ENCODE measurements at places on chromosomes 6 and 20.

- no peak for DNase-seq
Observed at GRCh38 chr6:127415096-127415495, 44.1 kb downstream of the KIAA0408 start.

DNA sequence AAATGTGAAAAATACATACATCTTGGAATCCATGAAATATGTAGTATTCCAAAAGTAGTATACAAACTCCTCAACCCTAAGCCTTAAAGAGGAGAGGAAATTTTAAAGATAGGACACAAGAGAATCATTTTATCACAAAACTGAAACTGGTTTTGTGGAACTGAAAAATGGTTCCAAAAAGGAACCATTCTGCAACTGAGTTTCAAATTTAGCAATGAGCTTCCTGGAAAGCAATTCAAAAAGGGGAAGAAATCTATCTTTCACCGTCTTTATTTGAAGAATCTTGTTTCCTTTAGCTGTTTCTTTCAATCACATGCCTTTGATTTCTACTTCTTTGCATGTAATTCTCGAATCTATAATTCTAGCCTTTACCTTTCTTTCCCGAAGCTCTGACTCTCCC lies 32.2 kb upstream of the LAMP5 start:
- DNase-seq = no peak

GRCh38 chr20:18172379-18172778 lies 34.7 kb downstream of the KAT14 start:
- DNase-seq = no peak

DNA sequence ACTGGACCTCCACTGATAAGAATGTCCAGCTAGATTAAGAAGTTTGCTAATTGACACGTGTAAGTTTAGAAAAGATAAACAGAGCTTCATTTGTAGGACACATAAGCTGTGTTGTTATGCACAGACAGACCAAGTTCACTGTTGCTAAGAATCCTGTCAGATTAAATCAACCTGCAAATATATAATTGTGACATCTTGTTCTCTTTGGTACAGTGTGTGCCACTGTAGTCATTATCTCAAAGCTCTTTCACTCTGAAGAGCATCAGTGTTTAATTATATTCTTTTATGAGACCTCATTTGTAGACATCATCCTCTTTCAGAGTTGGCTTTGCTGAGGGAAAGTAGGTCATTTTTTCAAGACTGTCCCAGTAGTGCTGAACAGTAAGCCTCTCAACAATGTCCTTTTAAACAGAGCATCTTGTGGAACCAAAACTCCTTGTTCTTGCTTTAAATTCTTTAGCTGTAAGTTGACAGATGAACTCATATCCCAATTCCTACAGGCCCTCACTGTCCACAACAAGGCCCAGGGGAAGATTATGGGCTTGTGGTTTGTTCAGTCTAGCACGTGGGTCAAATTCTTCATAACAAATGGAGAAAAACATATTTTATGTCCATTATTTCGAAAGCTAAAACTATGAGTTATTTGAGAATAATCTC lies 252.4 kb downstream of the HDGFL1 start:
- no peak for DNase-seq

- DNase-seq = no peak
Observed at GRCh38 chr20:58611236-58612030, 39.6 kb upstream of the STX16 start.

DNA sequence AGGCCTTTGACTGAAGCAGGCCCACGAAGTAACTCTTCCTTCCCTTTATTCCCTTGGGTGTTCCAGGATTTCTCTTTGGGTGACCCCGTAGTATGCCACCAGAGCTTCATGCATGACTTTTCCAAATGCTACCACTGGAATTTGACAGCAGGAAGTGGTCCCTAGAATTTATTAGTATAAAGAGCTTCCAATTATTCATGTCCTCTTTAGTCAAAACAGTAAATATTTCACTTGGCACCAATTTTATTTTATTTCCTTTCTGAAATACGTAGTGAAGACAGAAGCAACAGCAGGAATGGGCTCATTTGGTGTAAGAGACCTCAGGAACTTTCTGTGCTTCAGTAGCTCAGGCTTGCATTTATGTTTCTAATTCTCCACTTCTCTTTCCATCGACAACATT lies 151.3 kb downstream of the LCA5 start:
- no peak for DNase-seq

DNA sequence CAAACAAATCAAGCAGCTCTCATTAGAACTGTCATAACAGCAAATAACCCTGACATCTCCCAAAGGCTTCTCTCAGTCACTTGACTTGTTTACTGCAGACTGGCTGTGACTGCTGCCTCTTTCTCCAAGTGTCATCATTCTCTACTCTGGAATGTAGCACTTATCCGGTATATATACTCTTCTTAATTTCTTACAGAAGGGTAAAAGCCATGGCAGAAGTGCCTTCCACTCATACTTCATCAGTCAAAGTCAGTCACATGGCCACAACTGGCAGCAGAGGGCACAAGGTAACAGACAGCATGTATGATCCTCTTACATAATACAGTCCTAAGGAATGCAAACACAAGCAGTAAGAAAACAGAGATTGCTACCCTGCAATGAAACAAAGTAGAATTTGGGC lies 9.3 kb downstream of the NAPB start:
- DNase-seq = no peak

DNA sequence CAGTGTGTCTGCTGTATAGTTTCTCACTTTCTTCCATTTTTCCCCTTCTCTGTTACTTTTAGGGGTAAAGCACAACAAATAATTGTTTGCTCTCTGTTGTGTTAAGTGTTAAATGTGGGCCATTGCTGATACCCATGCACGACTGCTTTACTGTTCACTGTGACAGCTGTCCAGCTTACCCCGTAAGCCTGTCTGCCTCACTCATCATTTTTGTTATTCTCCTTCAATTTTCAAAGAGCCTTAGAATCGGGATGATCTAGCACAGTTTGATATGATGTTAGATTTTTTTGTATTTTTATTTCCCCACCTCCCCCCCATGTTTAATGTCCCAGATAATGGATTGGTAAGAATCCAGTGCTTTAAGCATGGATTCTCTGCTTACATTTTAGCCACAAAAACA lies 41.2 kb upstream of the MLIP start:
- DNase-seq = no peak

GRCh38 chr6:168513766-168514165 lies 72.8 kb downstream of the SMOC2 start:
- DNase-seq = no peak

GRCh38 chr6:89281779-89282246 lies 33.3 kb downstream of the GABRR2 start:
- DNase-seq = no peak

GRCh38 chr20:41446456-41446855 lies 79.8 kb upstream of the EMILIN3 start:
- DNase-seq = no peak

DNA sequence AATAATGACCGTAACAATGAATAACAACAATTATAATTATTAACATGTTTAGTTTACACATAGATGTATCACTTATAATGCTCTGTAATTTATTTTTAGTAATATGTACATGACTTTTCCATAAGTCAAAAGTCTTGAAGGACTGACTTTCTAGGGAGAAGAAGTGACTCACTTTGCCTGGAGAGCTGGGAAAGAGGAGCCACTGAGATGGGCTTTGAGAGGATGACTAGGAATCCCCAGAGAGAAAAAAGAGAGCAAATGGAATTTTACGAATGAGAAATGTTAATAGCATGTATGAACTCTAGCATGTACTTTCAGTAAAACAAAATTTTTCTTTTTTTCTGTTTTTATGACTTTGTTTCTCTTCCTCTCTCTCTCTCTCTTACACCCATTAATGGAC lies 67.8 kb upstream of the RALY start:
- no peak for DNase-seq

DNA sequence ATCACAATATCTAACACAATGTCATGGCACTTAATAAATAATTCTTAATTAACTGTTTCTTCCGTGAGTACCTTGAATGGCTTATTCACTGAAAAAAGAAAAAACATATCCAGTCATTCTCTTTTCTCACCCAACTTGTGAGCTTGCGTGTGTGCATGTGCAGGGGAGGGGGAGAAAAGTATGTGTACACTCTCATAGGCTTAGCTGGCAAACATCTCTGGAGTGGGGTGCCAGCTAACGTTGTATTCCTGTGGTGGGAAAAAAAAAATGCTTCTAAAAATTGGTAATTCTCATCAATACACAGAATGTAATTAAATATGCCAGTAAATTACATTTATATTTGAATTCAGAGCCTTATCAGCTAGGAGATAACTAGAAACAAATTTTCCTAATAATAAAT lies 291.9 kb upstream of the NOX3 start:
- DNase-seq = no peak

- no peak for DNase-seq
Observed at GRCh38 chr20:57589728-57590484, 29.0 kb downstream of the PCK1 start.

- DNase-seq = no peak
Observed at GRCh38 chr6:83597511-83597910, 85.2 kb downstream of the PRSS35 start.

- DNase-seq = no peak
Observed at GRCh38 chr6:30234356-30234755, 21.1 kb upstream of the TRIM26 start.

DNA sequence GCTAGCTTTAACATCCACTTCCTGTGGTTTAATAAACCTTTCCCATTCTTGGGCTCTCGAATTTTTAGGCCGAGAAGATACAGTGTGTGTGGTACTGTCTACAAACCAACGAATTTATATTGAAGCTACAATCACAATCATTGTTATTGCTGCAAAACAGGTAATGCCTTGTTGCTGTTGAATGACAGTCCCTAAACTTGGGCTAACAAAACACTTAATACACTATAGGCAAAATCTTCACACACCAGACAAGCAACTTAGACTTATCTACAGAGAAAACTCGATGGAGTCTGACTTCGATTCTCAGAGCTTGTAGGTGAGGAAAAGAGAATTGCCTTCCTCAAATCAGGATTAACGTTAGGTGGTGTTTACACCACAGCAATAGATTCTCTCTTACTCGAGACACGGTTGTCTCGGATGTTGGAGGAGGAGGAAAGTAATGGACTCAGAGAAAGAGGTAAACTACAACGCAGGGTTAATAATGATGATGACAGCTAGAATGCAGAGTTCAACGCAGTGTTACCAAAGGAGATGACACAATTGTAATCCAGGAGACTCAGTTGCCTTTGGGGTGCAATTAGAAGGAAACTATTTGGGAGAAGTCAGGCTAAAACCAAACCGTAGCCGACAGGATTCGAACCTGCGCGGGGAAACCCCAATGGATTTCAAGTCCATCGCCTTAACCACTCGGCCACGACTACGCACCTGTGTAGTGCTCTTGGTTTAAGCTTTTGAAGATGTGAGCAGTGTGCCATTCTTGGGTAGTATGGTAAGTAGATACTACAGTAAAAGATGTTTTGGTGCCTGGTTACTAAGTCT lies 32.5 kb upstream of the ZNF184 start:
- peak; percentile 1 for DNase-seq

- DNase-seq = no peak
Observed at GRCh38 chr6:110575925-110576463, 99.6 kb upstream of the SLC22A16 start.

DNA sequence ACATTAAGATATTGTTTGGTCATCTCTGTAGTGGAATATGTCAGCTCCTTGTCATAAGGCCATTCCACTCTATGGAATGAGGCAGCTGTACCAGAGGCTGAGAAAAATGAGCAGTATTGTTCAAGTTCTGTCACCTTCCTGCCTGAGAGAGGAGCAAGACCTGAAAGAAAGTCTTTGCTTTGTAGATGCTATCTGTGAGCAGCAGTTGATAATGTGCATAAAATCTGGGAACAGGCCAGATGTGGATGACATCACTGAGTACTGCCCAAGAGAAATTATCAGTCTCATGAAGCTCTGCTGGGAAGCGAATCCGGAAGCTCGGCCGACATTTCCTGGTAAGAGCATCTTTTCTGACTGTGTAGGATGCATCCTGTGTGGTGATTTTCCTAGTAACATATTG lies 16.8 kb downstream of the RIPK1 start:
- no peak for DNase-seq

GRCh38 chr6:144265390-144265789 lies 19.7 kb upstream of the UTRN start:
- no peak for DNase-seq

DNA sequence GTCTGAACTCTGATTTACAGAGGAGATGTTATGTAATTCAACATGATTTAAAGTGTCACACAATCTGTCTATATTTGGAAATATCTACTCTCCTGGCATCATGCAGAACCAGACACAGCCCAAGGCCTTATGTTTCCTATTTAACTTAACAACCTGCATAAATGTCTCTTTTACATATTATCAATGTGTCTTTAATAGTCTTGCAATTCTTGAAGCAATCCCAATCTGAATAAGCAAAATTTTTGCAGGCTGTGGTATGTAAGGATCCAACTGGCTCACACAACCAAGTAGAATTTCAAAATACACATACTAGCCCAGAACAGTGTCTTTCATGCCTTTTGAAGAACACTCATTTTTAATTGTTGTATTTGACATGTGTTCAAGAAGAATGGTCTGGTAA lies 443.2 kb downstream of the MAFB start:
- DNase-seq = no peak

GRCh38 chr6:134317471-134318131 lies at the start of gene SGK1:
TSS of gene SGK1 (minus strand) at chr6:134318112. CDS start at chr6:134317460, 652 bp downstream.
- DNase-seq = peak; percentile 20

DNA sequence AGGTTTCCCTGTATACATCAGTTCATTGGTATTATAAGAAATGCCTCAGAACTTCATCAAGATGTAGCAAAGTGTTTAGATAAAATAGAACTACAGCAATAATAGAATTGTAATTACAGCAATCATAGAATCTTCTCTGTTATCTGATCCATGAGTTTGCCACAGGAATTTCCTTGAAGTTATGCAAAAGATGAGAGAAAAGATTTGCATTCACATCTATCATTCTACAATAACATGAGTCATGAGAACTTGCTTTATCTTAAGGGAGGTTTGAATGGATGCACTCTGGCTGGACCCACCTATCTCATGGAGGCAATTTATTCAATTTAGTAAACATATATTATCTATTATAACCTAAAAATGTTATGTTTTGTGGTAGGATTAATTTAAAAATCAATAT lies 329.8 kb upstream of the EPHA7 start:
- no peak for DNase-seq

GRCh38 chr6:47446669-47447330 lies 30.8 kb upstream of the CD2AP start:
- DNase-seq = no peak

DNA sequence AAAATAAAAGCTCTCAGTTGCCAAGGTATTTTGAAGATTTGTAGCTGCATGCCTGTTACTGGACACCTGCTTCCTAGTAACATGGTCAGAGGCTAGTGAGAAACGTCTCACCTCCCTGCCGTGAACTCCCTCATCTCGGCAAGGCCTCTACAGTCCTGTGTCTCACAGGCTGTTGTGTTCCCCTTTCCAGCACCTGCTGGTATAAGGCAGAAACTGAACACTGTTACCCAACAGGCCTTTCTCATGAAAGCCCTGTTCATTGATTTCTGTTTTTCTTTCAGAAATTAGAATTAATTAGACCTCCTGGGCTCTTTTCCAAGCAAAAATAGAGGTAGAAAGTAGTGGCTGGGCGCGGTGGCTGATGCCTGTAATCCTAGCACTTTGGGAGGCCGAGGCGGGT lies 17.6 kb upstream of the SRSF3 start:
- DNase-seq = no peak

- no peak for DNase-seq
Observed at GRCh38 chr6:56848105-56848504, 106.8 kb upstream of the BEND6 start.

Measured in NCI-H1092 treated with DMSO at 0.1 percent for 48 hours (cell line).